Stimulated activated CD8-positive, alpha-beta memory T cell treated with anti-CD3 and anti-CD28 coated beads, Interleukin-7, amount 100 ng/mL, for 1 hour (primary cell): ENCODE measurements at places on chromosomes 7 and 10.

DNA sequence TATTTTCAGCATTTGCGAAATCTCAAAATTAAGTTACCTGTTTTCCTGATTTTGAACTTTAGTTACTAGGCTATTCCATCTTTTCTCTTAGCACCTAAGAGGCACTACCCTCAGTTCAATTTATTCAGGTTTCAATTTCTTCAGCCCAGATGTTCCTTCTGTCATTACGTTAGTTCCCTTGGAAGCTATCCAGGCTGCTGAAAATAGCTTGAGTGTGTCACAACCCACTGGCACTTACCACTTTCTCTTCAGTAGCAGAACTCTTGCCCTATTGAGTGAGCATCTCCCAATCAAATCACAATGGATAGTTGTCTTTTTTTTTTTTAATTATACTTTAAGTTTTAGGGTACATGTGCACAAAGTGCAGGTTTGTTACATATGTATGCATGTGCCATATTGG is 332.7 kb upstream of the LRGUK start:
- DNase-seq, result no peak

DNA sequence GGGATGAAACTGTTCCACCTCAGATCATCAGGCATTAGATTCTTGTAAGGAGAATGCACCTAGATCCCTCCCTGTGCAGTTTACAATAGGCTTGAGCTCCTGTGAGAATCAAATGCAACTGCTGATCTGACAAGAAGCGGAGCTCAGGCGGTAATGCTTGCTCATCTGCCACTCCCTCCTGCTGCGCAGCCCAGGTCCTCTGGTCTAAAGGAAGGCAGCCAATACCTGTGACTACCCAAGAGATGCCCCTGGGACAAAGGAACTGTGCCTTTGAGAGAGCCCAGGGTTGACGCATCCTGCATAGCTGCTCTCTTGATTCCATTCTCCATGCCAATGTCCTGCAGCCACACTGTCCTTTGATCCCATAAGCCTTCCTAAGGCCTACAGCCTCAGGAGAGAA is 73.1 kb downstream of the ADCYAP1R1 start:
- DNase-seq, result no peak

DNA sequence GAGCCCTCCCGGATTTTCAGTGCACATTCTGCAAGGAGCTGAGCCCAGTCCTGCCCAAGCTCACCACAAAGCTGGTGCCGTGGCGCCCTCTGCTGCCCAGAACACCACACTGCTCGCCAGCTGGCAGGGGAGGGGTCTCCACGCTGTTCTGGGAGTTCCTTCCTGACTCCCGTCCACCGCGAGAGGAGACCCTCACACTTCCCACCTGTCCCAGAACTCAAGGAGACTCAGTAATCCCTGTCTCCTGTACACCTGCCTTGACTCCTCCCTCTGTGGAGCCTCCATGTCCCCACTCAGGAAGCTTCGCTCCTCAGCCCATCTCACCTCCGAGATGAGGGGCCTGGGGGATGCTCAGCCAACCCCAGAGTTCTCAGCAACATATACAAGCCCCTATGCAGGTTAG is 11.3 kb downstream of the C10orf105 start:
- peak; percentile 25 for DNase-seq

GRCh38 chr7:81111358-81111757 is 192.5 kb upstream of the SEMA3C start:
- no peak for DNase-seq

GRCh38 chr7:21550821-21551531 is 8.1 kb downstream of the DNAH11 start:
- no peak for DNase-seq

GRCh38 chr7:91165006-91165845 is 99.0 kb upstream of the FZD1 start:
- DNase-seq, result no peak

DNA sequence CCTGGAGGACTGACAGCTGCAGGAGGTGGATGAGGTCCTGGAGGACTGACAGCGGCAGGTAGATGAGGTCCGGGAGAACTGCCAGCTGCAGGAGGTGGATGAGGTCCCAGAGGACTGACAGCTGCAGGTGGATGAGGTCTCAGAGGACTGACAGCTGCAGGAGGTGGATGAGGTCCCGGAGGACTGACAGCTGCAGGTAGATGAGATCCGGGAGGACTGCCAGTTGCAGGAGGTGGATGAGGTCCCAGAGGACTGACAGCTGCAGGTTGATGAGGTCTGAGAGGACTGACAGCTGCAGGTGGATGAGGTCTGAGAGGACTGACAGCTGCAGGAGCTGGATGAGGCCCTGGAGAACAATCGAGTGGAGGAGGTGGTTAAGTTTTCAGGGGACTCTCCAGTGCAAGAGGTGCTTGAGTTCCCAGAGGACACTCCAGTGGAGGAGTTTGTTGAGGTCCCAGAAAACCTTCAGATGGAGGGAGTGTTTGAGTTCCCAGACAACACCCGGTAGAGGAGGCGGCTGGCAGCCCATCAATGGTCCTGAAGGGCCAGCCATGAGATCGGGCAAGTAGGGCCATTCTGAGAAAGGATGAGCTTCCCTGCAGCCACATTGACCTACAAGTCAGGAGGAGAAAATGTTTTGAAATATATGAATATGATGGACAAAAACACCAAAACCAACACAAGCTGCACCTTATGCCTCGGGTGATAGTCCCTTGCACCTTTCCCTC is 4.7 kb upstream of the EIF5AL1 start:
- no peak for DNase-seq

DNA sequence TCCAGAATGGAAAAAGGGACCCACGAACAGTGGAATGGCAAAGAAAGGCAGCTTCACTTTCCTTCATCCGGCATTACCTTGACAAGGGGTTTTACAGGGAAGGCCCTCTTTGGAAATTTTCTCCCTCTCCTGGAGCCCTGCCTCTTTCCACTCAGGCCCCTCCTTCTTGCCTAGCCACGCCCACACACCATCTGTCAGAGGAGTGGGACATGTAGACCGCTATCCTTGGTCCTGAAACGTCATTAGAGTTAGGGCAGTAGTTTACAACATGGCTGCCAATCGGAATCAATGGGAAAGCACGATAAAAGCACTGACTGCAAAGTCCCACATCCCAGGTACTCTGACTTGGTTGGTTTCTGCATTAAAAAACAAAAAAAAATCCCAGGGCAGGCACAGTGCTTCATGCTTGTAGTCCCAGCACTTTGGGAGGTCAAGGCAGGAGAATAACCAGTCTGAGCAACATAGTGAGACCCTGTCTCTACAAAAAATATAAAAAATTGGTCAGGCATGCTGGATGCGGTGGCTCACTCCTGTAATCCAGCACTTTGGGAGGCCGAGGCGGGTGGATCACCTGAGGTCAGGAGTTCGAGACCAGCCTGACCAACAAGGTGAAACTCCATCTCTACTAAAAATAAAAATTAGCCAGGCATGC is 96.4 kb downstream of the MARCHF5 start:
- DNase-seq, result no peak

DNA sequence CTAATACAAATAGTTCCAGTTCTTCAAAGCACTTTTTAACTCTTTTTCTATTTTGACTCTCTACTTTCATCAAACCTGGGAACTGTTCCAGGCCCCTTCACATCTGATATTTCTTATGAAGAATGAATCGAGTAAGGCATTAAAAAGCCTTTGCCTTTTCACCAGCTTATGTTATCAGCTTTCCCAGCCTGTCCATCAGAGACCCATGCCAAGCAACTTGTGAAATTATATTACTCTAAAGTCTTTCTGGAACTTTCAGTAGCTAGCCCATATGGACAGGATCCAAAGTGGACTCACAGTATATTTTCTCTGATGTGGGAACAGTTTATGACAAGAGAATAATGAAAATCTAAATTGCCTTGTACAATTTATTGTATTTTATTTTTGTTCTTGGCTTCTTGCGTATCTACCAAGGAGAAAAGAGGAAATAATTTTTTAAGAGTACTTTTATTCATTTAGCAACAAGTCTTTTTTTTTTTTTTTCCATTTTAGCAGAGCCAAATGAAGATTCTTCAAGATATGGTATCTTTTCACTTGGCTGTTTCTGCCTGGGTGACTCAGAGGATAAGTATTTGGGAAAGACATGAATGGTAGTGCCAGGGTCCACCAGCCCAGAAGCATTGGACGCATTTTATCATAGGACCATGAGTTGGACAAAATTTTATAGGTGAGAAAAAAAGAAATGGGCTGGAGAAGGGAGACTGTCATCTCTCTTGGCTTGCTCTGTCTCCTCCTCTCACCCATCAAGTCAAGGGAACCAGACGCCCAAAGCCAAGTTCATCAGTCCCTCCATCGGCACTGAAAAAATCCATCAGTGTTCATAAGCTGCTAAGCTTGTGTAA is 195.8 kb upstream of the NEBL start:
- DNase-seq, result no peak

GRCh38 chr7:2884161-2884560 is 40.1 kb upstream of the GNA12 start:
- DNase-seq, result no peak

DNA sequence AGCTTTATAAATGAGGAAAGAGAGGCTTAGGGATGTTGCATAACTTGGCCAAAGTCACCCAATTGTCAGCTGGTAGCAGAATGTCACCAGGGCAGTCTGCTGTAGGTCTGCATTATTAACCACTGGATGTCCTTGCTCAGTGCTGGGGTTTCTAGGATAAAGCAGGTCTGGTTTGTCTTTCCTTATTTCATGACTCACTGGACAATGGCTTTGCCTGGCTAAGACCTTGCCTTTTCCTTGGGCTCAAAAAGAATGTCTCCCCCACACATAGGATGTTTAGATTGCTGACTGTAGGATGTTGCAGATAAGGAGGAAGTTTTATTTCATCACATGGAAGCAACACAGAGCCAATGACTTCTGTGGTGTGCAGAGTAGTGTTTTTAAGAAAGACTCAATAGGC is 29.4 kb downstream of the WDFY4 start:
- DNase-seq, result no peak

DNA sequence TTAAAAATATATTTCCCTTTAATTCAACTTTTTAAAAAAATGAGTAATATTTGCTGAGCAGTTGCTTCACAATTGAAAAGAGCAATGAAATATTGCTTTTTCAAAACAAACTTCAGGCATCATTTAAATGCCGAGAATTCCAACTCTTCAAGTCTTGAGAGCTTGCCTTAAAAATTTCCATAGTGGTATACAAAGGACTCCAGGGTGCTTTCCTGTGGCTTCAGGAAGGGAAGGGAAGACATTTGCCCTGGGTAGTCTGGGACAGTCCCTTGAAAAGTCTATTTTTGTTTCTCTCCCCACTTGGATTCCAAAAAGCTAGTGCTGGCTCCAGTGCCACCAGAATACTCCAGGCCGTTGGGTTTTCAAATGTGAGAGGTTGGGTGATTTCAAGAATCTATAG is 71.7 kb downstream of the HYCC1 start:
- no peak for DNase-seq

DNA sequence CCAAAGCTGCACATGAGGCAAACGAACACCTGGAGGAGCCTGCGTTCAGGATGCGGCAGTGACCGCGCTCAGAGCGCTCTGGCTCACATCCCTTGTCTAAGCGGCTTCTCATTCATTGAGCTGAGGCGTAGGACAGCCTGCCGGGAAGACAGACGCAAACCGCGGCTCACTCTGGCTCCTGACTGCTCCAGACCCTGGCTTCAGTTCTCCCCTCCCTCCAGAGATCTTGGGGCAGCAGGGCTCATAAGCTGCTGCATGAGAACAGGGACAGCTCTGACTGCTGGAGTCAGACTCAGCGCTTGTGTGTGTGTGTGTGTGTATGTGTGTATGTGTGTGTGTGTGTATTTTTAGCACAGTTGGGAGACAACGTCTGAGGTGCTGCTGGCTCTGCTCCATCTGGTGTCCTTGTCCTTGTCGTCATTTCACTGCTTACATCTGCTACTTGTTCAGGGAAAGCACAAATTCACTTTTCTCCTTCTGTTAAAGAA is 15.8 kb upstream of the LYZL2 start:
- DNase-seq, result no peak

GRCh38 chr10:50624413-50624865 is 683 bp upstream of the SGMS1 start:
- peak; percentile 93 for DNase-seq

- DNase-seq, result no peak
Observed at GRCh38 chr10:5556576-5556975, 31.8 kb downstream of the CALML3 start.

DNA sequence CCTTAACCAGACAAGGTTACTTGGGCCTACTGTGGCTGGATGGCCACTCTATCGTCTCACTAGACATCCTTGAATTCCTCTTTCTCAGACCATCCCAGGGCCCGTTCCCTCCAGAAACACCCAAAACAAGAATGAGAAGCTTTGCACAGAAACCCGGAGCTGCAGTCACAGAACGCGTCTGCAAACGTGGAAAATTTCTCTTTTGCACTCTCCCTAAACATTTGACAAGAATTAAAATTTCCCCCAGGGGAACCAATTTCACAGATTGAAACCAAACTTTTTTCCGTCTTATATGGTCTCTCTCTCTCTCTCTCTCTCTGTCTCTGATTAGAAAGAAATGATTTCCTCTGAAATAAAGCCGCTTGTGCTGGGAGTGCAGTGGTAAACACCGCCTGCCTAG is 120.7 kb downstream of the MKX start:
- no peak for DNase-seq

GRCh38 chr7:156162451-156162850 is 350.2 kb upstream of the SHH start:
- no peak for DNase-seq

DNA sequence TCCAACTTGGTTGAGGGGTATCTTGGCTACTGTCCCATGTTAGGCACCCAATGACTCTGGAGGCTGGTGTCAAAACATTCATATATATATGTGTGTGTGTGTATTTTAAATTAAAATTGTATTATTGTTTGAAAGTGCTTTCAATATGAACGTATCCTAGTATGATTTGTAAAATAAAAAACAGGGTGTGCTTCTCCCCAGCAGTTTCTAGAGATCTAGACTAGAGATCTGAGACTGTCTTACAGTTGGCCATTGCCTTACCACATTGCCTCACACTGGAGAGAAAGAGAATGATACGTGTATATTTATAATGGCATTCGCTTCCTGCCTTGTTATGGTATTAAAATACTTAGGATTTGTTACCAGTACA is 1.2 kb downstream of the BAG3 start:
- no peak for DNase-seq

DNA sequence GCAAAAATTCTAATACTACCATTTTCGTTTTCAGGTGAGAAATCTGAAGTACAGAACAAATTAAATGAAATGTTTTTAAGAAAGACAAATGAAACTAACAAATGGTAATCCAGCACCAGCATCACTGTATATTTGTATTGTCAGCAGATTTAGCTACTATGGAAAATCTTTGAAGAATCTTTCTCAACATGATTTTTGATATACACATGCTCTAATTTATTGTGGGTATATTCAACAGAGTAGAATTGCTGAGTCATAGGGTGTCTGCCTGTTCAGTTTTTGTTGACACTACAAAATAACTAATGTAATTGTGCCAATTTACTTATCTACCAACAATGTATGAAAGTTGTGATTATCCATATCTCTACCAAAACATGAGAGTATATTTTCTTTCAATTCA is 437.6 kb downstream of the PCDH15 start:
- no peak for DNase-seq

DNA sequence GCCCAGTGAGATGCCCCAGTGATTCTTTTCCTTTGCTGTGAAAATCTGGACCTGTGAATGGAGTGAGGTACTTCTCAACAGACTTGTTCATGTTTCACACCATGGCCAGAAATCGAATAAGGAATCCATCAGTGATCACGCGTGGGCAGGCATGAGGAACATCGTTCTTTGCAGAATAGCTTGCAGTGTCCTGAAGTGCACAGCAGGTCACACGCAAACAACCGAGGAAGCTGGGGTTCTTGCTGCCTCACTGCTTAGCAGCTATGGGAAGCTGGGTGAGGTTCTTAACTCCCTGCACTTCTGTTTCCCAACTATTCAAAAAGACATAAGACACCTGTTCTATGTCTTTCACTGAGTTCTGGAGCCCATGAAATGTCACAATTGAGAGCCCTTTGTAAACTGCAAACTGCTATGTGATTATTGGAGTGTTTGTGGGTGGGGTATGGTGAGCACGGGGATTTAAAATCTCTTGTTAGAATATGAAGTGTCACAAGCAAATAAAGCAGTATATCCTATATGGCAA is 253.4 kb downstream of the KIAA1217 start:
- DNase-seq, result no peak
